ENCODE measurements at places on chromosomes 16 and 17. TPM values are rescaled to one million over a fixed set of nuclear protein-coding genes. Genes with fewer than 3 reads are reported as not detected.
A peak's percentile ranks its signal among the peaks of the same experiment; 100 is the strongest.

GRAPL gene
- total RNA-seq = not detected

- DNase-seq = no peak
These were observed 33.4 kb downstream of the VAC14 start for GRCh38 chr16:70767377-70768202.

- DNase-seq = no peak
These were observed 8.5 kb downstream of the ELMO3 start for GRCh38 chr16:67207249-67208091.

DNA sequence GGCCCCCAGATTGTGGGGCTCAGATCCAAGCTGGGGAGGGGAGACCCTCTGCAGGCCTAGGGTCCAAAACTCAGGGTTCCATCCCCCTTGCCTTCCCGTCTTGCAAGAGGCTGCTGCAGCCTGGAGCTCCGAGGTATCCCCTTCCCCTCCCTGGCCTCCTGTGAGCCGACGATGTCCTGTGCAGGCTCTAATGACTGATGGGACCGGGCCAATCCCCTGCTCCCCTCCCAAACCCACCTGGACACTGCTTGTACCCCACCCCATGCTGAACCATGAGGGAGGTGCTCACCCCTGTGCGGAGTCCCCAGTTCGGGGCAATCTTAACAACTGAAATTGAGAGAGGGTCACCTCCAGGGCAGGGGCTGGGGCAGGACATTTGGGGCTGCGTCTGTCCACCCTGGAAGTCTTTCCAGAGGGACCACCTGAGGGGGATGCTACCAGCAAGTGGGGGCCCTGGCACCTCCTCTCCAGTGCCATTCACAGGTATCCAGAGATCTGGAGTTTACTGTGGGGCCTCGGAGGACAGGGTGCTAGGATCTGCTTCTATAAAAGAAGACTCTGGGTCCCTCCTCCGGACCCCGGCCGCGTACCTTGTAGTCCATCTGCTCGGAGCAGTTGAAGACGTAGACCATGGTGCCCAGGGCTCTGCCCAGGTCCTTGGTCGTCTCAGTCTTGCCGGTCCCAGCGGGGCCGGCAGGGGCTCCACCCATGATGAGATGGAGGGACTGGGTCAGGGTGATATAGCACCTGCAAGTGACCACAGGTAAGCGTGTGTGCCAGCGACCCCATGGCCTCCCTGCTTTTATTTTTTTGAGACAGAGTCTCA is 77.3 kb downstream of the DNAH17 start:
- DNase-seq = no peak

DNA sequence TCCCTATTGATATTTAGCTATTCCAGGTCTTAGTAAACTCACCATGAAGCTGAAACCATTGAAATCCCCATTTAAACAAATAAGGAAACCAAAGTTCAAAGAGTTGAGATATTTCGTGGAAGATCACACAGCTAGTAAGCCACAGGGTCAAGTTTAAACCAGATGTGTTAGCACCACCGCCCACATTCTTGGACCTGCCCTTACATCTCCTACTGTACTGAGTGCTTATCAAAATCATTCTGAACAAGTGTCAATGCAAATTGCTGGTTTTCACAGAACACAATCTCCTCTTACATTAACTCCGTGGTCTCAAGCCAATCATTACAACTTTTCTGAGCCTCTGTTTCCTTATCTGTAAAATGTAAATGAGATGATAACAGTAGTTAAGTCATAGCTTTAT is 676.2 kb downstream of the CDH11 start:
- DNase-seq = no peak

DNA sequence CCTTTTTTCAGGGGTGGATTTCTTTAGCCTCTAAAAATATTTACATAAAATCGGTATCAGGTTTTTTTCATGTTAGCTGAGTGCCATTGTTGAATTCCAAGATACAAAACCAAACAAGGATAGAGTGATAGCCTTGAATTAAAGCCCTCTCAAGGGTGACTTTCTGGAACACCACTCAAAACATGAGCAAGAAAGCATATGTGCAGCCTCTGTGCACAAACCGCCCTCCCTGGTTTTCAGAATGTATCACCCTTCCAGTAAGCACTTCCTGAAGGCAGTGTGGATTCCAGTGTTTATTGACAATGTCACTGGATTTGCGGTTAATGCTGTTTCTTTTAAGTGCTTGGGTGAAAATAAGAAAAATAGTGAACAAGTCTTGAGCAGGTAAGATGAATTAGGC is 597.7 kb downstream of the TMEM114 start:
- DNase-seq = no peak

DNA sequence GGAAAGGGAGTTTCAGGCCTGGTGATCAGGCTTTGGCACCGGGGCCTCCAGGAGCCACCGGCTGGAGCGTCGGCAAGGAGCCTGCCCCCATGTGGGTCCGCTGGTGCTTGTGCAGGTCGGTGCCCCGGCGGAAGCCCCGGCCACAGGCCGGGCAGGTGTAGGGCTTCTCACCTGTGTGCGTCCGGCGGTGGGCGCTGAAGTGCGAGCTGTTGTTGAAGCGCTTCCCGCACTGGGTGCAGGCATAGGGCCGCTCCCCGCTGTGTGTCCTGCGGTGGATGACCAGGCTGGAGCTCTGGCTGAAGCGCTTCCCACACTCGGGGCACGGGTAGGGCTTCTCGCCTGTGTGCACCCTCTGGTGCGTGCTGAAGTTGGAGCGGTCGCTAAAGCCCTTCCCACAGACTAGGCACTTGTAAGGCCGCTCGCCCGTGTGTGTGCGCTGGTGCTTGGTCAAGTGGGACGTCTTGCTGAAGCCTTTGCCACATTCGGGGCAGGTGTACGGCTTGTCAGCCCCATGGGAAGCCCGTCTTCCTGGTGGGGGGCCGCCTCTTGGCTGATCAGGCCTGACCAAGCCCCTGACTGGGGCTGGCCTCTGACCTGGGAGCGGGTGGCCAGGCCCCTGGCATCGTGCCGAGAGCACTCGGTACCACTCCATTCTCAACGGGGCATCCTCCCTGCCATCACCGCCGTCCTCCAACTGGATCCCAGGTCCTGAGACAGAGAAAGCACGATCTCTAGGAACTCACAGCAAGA is 14.4 kb downstream of the ZNF500 start:
- DNase-seq = no peak

TMEM114 gene
- total RNA-seq = not detected

DNA sequence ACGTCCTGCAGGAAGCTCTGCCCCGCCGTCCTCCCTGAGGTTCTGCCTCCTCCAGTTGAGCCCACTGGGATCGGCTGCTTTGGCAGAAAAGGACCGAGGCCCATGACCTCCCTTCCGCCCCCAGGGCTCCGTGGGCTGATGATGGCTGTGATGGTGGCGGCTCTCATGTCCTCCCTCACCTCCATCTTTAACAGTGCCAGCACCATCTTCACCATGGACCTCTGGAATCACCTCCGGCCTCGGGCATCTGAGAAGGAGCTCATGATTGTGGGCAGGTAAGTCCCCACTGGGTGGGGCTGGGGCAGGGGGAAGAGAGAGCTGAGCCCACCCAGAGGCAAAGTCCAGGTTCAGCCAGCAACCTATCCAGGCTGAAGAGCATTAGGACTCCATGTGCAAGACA is 61.1 kb downstream of the SLC5A11 start:
- no peak for DNase-seq

DNA sequence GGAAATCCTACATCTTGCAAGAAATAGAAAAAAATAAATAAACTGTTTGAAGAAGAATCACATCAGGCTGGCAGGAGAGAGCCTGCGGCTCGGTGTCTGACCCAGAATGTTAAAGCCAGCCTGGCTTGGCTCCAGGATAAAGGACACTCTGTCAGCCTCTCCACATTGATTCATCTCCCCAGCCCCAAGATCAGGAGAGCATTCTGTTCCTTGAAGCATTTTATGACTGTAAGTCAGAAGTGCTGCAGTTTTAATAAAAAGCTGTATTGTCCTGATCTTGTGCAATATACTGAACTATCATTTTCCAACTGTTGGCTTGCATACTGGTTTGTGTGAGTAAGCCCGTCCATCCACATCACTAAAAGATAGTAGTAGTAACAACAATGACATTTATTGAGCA is 426.6 kb downstream of the HAPSTR1 start:
- DNase-seq = no peak

- DNase-seq = peak; percentile 77
These were observed 21.2 kb downstream of the ARHGAP17 start for GRCh38 chr16:24993722-24994686.

- DNase-seq = no peak
These were observed 794.9 kb upstream of the SOX9 start for GRCh38 chr17:71325886-71326285.

DNA sequence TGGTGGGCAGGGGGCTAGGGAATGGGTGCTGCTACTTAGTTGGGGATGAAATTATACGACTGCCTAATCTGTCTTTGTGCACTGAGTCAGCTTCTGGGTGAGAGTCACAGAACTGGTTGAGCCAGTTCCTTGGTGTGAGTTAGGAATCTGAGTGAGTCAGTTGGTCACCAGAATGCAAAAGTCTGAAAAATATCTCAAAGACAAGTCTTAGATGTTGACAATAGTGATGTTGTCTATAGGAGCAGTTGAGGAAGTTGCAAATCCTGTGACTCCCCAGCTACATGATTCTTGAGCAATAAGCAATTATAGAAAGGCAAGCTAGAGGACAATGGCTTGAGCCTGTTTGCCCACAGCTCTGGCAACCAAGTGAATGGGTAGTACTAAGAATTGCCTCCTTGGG is 399.2 kb downstream of the CNTNAP4 start:
- DNase-seq = no peak

DNA sequence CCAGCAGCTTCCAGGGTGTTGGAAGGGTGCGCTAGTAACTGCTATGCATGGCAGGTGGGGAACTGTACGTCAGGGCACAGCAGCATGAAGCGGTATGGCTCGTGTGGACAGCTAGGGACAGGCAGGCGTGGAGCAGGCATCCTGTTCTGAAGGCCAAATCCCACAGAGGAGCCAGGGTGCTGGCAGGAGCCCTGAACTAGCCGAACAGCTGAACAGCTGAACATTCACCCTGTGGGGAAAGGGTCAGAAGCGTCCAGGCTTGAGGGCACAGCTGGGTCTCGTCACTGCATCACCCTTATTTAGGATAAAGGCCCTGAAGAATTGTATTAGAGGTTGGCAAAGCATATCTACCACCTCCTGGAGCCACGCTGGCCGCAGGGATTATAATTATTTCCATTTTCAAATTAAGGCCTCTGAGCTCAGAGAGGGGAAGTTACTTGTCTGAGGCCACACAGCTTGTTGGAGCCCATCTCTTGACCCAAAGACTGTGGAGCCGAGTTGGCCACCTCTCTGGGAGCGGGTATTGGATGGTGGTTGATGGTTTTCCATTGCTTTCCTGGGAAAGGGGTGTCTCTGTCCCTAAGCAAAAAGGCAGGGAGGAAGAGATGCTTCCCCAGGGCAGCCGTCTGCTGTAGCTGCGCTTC is 3.3 kb upstream of the STH start:
- no peak for DNase-seq

RAD51D gene
- total RNA-seq = 17.2 TPM

DPEP3 gene
- total RNA-seq = not detected

PRSS21 gene
- total RNA-seq = 4.6 TPM

DNA sequence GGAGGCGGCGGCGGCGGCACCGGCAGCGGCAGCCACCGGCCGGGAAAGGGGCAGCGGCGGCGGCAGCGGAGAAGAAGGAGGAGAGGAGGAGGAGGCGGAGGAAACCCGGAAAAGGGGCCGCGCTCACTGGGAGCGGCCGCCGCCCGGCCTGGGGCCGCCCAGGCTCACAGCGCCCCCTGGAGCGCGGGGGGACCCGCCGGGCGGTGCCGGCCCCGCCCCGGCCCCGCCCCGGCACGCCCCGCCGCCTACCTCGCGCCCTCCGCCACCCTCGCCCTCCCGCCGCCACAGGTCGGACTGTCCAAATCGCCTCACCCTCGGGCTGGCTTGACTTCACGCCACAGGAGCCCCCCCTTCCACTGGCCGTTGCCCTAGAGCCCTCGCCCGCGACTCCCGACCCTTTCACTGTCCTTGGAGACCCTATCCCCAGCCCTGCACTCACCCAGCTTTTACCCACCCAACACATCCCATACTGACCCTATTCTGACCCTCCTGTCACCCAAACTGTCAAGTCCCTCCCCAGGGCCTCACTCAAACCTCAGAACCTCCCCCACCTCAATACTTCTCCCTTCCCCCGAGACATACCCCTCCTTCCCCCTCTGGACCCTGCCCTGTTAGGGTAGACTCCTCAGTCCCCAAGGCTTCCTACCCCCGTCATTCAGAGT is at the start of gene CSNK2A2:
CSNK2A2 (minus strand) TSS at position 85 of the 662 bp plus-strand sequence. CDS start 370 bp downstream, outside the sequence.
- DNase-seq = no peak

DNA sequence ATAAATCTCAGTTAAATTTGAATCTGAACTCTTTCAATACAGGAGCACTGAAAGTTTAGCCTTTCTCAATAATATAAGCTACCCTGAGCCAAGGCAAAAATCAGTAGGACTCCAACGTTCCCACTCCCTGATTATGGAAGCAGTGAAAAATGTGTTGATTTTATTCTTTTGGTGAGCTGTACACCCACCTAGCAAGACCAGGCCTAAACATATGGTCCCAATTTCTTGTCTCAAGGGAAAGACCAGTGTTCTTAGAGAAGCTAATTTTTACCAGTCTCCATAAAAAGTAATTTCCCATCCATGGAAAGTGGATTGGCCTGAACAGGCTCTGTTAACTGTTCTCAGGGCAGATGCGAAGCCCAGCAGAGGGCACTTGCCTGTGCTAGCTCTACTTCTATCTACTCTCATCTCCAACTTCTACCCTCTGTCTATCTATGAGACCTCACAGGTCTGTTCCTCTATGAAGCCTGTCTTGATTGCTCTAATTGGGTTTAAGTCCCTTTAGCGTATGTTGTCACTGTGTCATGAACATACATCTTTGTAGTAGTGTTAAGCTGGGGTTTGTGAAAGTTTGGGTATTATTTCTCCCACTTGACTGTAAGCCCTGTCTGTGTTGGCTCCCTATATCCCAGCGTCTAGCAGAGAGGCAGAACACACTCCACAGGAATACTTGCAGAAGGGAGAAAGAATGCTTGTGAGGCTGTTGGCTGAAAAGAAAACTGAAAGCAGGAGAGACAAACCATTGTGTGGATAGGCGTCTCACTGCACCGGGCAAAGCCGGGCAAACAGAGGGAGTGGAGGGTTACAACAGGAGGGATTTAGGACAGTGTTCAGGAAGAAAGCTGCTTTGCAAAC is 167.1 kb upstream of the MAF start:
- DNase-seq = no peak

DNA sequence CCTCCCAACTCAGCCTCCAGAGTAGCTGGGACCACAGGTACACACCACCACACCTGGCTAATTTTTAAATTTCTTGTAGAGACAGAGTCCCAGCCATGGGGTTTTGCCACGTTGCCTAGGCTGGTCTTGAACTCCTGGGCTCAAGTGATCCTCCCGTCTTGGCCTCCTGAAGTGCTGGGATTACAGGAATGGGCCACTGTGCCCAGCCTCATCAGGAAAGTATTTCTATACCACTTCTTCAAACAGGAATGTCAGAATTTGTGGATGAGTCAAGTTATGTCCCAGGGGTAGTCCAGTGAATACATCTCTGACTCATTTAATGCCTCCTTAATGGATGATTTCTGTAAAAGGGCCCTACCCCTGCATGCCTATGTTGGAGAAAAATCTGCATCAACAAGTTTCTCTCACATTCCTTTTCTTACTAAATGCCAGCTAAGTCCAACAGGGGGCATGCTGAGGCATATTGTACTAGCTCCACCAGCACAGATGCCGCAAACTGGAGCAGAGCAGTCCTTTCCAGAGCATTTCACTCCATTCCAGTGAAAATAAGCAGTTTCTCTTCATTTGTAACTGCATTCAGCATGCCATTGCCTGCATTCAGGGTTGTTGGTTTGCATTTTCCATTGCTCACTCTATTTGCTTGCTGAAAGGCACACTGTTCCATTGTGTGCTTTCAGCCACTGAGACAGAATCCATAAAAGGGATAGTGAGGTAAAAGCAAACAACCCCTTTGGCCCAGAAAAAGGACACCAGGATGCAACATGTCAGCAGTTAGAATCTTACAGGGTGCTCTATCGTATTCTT is 5.3 kb upstream of the CAVIN1 start:
- peak; percentile 82 for DNase-seq

- no peak for DNase-seq
These were observed 8.5 kb downstream of the SLFN12 start for GRCh38 chr17:35423761-35424160.

CDRT4 gene
- total RNA-seq = 6.7 TPM
